Activated CD8-positive, alpha-beta memory T cell treated with anti-CD3 and anti-CD28 coated beads for 1 hour (primary cell): ENCODE measurements at places on chromosomes 1 and 21.

GRCh38 chr1:203996126-203996525 is 76.8 kb upstream of the SOX13 start:
- no peak for DNase-seq

- DNase-seq: no peak
These were observed 13.5 kb upstream of the TNFRSF1B start for GRCh38 chr1:12153181-12153785.

DNA sequence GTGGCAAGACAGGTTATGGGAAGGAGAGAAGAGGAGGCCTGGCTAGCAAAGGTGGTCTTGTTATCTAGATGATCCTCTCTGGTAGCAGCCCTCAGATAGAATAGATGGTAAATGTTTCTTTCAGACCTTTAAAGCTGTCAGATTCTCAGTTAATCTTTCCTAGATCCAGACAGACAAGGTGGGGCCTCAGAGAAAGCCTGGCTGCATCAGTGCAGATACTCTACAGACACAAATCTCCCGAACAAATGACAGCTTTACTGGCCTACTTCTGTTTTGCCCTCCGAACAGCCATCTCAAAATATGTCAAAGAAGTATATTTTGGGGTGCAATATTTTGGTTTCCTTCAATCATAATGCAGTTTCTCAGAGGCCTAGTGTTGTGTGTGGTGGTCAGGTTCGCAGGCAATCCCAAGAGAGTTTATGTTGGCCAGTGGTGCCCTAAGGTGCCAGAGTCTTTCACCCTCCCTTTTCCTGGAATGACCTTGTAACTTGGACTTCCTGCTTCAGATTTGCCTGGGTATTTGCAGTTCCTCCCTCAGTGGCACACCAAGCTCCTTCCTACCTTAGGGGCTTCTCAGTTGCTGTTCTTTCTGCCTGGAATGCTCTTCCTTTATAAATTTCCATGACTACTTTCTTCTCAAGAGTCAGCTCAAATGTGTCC is 7.0 kb downstream of the LRRC8B start:
- DNase-seq: no peak

DNA sequence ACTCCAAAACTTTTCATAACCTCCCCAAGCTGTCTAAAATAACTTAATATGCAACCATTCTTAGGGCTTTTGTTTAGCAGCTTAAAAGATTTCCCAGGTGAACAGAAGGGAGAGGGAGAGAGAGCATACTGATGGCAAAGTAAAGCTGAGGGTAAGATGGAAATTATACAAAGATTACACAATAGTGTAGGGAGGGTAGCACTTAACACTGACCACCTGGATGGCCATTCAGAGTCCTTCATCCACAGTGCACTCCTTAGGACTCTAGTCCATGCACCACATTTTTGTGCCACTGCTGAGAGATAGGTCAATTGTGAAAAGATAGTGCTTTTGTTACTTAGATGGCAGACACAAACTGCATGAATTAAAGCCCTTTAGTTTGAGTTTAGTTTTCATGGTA is 574.6 kb downstream of the LMO4 start:
- DNase-seq: no peak

- no peak for DNase-seq
These were observed 58.2 kb downstream of the TBX19 start for GRCh38 chr1:168338589-168339503.

DNA sequence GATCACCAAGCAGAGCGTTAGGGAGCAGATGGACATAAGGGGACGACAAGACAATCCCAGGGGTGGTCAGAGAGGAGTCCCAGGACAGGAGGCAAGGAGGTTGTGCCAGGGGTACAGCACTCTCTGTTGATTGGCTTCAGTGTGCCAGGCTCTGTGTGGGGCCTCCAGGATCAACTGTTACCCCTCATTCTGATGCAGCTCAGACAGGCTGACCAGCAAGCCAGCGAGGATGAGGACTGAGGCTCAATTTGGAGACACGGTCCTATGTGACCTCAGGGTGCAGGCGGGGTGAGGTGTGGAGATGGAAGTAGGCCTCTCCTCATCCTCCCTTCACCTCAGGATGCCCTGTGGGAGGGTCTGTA is 4.0 kb downstream of the HYI start:
- no peak for DNase-seq

- no peak for DNase-seq
These were observed 747 bp upstream of the ENAH start for GRCh38 chr1:225653463-225654276.

GRCh38 chr1:236123563-236123962 is 18.8 kb upstream of the GPR137B start:
- DNase-seq: no peak

GRCh38 chr1:175536921-175537320 is 206.5 kb downstream of the TNR start:
- DNase-seq: no peak

DNA sequence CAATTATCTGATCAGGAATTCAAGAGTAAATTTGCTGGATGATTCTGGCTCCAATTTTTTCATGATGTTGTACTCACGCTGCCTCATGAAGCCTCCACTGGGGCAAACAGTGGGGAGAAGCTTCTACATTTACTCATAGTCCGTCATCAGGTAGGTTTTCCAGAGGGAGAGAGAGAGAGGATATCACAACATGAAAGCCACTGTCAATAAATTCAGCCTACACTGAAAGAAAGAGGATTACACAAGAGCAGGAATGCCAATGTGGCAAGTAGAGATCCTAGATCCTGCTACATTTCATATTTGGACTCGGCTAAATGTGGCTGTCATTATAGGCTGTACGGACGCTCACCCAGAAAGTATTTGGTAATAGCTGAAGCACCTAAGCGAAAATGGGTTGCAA is 819.9 kb downstream of the BRINP3 start:
- no peak for DNase-seq

GRCh38 chr21:18468790-18469189 is 65.2 kb upstream of the TMPRSS15 start:
- DNase-seq: no peak

DNA sequence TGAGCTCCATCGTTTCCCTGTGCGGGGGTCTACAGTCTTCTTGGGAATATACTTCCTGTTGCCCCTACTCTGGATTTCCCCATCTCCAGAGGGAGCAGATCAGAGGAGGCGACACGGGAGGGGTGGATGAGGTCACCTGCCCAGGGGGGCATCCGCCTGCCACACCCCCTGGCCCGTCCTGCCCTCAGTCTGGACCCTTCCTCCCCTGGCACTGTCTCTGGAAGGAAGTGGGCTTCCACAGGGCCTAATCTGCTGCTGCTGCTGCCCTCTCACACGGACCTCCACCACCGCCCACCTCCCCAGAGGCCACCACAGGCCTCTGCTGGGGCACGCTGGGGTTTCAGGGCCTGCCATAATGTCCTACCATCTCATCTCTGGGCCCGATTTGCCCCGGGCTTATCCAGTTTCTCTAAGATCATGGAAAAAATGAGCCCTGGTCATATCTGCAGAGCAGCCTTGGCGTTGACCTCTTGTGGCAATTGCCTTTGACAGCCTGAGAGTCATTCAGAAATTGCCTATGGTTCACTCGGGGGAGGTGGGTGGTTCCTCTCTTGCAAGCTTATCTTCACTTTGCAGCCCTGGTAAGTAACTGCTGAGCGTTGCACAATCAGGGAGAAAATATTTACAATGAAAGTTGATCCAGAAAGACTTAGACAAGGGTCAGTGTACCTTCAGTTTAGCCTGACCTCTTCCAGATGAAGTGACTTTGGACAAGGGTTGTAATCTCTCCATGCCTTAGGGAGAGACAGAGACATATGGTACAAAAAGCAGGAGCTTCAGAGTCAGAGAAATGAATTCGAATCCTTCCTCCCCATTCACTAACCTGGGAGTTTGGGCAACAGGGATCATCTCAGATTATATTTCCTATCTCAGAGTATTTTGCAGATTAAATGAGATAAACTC is 252.4 kb downstream of the TOMM20 start:
- no peak for DNase-seq

DNA sequence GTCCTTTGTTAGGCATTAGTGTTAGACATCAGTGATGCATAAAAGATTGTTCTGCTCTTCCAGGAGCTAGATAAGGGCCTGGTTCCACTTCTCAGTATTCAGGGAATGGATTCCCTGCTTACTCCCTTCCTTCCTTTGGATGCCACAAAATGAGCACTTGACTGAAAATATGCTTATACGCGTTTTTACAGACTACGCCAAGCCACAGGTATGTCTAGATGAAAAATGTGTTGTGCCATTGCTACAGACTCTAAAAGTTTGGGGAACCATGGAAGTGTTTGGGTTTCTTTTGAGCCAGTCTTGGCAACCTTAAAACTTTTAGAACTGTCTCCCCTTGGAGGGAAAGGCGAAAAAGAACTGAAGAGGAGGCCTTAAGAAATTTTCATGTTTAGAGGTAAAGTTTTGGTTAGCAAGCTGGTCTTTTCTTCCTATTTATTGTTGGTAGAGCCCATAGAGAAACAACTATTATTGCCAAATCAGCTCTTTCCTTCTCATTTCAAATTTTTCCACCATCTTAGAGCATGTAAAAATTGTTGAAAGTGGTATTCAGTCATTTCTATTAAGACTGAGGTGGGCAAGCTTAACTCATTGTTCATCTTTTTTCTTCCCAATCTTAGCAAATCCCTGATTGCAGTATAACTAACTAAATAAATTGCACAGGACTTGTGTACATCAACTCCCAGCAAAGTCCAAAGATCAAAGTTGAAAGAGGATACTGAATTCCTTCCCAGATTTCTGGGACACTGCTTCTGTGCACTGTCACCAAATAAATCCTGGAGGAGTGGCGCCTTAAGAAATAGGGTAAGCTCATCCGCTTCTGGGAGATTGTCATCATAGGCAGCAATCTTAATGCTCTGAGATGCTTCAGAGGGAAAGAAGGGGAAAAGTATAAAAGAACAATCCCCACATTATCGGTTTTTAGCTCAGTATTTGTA is 18.9 kb downstream of the FGGY start:
- no peak for DNase-seq
